ENCODE measurements at places on chromosomes 7 and 10.

DNA sequence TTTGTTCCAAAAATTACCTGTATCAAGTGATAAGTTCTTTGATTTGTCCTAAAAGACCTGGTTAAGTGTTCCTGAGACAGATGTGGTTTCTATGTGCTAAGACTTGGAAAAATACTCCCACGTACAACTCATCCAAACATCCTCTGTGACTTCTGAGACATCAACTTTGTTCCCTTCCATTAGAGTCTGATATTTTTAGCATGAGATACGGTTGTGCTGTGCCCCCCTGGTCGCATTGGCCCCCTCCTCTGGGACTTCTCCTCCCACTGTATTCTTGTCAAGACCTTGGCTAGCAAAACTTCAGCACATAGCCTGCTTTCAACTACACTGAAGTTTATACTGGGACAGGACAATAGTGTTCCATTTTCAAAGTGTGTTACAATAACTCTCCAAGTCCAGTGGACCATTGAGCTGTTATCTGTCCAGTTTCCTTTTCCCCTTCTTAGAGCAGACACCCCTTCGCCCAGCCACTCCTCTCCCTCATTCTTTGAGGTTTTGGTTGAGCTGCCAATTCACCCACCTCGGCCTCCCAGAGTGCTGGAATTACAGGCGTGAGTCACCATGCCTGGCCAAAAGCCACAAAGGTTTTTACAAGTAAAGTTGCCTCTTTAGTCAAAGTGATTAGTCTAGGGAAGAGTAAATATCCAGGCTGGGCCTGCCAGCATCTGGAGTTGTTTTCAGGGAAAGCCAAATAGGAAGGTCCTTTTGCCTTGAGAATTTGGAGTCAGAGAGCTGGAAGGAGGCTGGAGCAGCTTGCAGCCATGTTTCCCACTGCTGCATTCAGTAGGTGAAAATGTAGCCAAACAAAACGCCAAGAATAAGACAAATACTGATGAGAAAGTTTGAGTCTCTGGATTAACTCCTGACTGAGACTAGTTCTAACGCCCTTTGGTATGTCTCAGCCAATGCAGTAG, 17.8 kb upstream of the PDLIM1 start:
- DNase-seq = no peak

GRCh38 chr10:97685395-97685958, 1.6 kb downstream of the AVPI1 start:
- DNase-seq = no peak

GRCh38 chr10:91597197-91597881, 35.5 kb downstream of the PPP1R3C start:
- DNase-seq = no peak

- no peak for DNase-seq
Measured at GRCh38 chr7:130838738-130839137, 104.7 kb upstream of the KLF14 start.

DNA sequence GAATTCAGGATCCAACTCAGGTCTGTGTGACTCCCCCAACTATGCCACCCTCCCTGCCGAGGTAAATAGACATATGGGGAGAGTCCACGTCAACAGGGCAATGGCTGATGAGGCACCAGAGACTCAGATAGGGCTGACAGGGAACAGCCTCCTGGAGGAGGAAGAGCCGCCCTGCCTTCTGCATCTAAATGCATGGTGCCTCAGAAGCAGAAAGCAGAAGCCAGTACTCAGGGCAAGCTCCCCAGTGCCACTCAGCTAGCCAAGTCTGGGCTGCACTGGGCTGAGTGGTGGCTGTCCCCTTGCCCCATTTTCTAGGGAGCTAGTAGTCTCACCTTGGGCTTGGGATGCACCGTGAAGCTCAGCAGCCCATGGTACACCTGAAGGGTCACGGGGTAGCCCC, 11.0 kb downstream of the RRP12 start:
- no peak for DNase-seq
